ENCODE measurements at places on chromosomes 3 and 15.
A peak's percentile ranks its signal among the peaks of the same experiment; 100 is the strongest.

GRCh38 chr15:95919460-95919859, 411.0 kb upstream of the NR2F2 start:
- DNase-seq: no peak

GRCh38 chr15:34616613-34617012, 33.2 kb upstream of the GOLGA8B start:
- DNase-seq: no peak

- no peak for DNase-seq
Observed at GRCh38 chr15:92005154-92005553, 151.6 kb downstream of the SLCO3A1 start.

DNA sequence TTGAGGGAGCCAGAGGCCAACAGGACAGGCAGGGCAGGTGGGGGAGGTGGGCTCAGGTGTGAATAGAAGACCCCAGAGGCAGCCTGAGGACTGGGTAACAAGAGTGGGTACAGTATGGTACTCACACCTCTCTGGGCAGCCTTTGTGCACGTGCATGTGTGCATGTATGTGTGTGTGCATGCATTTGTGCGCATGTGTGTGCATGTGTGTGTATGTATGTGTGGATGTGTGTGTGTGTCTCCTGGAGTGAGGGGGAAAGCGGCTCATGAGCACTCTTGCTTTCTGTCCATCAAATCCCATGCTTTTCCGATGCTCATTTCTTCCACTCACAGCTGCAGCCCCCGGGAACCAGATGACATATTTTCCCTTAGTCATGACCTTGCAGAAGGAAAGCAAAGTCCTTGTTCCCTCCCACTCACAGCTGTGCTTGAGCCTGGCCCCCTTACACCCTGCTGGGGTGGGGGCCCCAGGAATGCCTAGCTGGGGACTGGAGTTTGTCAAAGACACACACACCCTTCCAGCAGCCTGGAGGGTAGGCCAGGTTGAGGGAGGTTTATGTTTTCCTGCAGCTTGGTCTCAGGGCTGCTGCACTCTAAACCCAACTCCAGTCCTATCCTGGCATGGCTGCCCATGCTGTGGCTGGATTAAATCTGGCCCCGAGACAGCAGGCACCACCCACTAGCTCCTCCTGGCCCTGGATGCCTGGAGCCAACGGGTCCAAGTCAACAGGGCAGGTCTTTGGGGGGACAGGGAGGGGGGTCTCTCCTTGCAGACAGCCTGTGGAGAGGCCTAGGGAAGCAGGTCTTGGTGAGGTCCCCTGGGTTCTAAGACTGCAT, 22.5 kb downstream of the CCDC33 start:
- no peak for DNase-seq

DNA sequence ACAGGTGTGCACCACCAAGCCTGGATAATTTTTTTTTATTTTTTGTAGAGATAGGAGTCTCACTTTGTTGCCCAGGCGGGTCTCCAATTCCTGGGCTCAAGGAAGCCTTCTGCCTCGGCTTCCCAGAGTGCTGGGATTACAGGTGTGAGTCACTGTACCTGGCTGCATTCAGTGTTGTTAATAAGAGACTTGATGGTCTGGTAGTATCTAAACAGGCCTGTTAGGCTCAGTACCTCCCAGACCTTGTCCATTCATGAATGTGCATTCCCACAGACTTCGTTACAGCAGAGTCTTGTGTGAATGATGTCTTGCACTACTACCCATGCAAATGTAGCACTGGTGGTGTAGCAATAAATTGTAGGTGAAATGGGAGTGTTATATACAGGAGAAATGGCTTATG, 17.7 kb downstream of the CMTM8 start:
- DNase-seq: no peak

- DNase-seq: no peak
Observed at GRCh38 chr15:43939070-43939469, 112.3 kb downstream of the WDR76 start.

DNA sequence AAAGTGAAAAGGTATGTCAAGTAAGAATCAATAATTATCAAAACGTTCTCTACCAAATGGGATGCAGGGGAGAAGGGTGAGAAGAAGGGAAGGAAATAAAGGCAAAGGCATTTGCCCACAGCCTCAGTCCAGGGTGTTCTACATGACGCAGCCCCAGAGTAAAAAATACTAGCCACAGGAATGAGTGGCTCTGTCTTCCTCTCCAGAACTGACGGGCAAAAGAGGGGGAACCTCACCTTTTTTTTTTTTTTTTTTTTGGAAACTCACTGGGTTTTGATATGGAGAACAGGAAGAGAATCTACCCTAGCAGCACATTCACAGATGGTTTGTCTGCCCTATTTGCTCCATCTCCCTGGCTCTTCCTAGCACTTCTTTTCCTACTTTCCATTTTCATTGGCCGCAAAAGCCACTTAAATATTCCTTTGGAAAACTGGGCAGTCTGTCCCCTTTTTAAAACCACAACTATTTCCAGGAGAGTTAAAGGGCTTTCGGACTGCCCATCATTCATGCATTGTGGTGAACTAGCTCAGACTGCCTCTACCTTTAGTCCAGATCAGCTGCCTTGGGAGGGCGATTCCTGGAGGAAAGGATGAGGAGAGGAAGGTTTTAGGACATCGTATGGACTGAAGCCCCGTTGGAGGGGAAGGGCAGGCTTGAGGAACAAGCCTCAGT, 28.2 kb downstream of the B3GNT5 start:
- no peak for DNase-seq

DNA sequence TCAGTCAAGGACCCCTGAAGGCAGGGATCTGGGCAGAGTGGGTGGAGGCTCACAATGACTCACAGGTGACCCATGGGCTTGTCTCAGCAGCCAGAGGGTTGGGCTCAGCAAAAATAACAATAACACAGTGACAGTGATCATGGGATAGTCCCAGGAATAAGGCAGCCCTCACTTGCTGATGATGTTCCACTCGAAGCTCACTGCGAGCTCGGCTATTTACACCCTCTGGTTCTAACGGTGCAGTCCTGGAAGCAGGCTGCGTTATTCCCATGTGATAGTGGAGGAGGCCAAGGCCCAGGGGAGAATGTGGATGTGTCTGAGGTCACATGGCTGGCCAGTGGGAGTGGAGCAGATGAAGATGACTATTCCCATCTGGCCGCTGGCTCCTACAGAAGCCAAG, 16.2 kb downstream of the CCDC33 start:
- no peak for DNase-seq

GRCh38 chr3:189908646-189909045, 212.1 kb downstream of the P3H2 start:
- no peak for DNase-seq

DNA sequence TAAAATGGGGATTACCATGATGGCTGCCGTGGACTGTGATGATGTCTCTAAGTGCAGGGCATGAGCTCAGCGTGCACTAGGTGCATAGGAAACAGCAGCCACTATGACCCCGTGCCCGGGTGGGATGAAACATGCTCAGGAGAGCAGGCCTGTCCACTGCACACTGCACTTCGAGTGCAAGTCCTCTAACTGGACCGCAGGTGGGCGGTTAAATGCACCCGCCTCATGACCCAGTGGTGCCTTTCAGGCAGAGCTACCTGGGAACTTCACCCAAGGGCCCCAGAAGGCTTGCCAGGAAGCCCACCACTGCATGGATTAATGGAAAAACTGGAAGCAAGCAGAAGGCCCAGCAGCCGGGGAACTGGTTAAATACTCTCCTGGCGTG, 34.0 kb downstream of the PRKCD start:
- DNase-seq: no peak

GRCh38 chr3:59885899-59886400, 836.1 kb upstream of the CFAP20DC start:
- DNase-seq: no peak

GRCh38 chr3:195815169-195815771, 3.5 kb upstream of the MUC4 start:
- no peak for DNase-seq

GRCh38 chr3:84759361-84759760, 199.4 kb upstream of the CADM2 start:
- DNase-seq: no peak

- no peak for DNase-seq
Observed at GRCh38 chr15:36784098-36784670, 204.8 kb downstream of the CDIN1 start.

DNA sequence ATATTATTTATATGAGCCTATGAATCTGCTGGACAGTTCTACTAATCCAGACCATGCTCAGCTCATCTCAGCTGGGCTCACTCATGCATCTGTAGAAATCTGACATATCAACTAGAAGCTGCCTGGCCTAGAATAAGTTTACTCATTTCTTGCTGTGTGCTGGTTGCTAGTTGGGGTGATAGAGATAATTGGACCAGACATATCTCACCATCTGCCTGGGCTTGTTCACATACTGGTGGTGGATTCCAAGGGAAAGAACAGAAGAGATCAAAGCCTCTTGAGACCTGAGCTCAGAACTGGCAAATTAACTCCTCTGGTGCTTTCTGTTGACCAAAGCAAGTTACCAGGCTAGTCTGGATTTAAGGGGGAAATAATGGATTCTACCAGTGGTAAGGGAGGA, 109.1 kb downstream of the NSUN3 start:
- no peak for DNase-seq

DNA sequence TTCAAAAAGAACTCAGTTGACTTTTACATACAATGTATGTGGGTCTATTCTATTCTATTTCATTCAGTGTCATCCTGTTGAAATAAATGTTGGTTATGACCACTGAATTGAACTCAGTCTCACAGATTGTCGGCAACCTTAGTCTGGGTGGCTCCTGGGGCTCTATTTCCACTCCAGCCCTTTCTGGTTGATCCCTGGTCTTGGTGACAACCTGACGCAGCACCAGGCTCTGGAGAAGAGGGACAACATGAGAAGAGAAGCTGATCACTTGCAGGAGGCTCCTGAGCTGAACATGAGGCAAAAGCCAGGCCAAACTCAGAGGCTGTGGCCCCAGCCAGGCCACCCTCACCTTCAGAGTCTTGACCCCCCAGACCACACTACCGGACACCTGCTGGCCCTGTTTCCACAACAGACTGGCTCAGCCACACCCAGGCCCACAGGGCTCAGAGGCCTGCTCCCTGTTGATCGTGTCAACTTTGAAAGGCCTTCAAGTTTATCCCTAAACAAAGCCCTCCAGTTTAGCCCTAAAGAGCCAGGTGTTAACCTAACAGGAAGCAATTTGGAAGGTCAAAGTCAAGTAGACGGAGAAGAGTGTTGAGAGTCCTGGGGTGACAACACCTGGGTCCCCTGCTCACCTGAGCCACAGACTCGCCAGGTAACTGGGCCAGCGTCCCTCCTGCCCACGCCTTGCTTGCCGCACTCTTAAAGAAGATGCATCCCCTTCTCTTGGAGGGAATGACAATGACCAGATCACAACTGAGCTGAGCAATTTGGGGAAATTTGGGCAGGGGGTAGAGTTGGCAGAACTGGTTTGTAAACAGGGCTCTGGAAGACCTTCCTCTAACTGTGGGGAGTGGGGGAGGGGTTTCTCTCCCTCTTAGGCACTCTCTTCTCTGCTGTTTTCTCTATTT, 15.4 kb upstream of the MUC20 start:
- DNase-seq: no peak

GRCh38 chr3:35744419-35744818, 105.1 kb downstream of the ARPP21 start:
- no peak for DNase-seq

DNA sequence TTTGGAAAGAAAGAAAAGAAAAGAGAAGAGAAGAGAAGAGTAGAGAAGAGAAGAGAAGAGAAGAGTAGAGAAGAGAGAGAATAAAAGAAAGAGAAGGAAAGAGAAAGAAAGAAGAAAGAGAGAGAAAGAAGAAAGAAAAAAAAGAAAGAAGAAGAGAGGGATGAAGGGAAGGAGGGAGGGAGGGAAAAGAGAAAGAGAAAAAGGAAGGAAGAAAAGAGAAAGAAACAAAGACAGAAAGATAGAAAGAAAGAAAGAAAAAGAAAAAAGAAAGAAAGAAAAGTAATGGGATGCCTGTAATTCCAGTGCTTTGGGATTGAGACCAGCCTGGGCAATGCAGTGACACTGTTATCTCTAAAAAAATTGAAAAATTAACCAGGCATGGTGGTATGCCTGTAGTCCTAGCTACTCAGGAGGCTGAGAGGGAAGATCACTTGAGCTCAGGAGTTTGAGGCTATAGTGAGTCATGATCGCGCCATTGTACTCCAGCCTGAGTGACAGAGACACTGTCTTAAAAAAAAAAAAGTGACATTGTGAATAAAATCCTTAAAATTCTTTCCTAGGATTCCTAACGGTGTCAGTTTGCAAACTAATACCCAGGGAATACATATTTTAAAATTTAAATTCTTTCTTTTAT, 1.7 kb downstream of the RASL12 start:
- no peak for DNase-seq

DNA sequence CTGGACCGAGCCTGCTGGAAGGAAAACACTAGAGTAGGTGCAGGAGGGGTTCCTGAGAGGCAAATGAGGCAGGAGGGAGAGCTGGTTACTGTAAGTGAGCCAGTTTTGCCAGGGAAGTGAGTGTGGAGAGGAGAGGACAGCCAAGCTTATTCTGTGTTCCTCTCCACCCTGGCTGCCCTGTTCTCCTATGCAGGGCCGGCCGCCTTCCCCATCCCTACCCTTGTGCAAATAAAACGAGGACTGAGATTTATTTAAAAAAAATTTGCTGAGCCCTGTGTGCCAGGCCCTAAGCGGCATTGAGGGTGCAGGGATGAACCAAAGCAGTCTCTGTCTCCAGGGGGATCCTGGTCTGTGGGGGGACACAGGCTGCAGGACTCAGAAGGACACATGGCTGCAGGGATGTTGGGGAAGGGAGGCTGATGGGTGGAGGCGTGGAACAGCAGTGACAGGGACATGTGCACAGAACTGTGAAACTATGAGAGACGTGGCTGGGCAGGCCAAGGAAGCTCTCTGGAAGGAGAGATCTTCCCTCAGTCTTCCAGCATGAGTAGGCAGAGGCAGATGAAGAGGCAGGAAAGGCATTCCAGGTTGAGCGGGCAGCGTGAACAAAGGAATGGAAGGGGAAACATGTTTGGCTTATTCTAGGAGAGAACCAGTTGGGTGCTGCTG, 12.1 kb downstream of the CORO2B start:
- DNase-seq: no peak

DNA sequence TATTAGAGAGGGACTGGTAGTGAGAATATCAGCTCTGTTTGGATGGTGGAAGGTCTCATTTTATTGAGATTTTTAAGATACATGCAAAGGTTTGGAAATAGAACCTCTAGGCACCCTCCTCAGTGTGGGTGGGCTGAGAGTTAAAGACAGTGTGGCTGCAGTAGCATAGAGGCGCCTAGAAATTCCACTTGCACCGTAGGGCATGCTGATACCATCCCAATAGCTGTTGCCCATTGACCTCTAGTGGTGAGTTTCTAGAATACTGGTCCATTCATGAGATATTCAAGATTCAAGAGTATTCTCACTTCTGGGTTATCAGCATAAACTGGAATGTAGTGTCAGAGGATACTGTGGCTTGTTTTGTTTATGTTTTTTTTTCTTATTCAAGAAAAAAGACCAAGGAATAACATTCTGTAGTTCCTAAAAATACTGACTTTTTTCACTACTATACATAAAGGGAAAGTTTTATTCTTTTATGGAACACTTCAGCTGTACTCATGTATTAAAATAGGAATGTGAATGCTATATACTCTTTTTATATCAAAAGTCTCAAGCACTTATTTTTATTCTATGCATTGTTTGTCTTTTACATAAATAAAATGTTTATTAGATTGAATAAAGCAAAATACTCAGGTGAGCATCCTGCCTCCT, 87.2 kb downstream of the TGFBR2 start:
- DNase-seq: peak; percentile 22
